Muscle of leg (tissue), 16 donors: ENCODE measurements at places on chromosomes 7 and 10.

DNA sequence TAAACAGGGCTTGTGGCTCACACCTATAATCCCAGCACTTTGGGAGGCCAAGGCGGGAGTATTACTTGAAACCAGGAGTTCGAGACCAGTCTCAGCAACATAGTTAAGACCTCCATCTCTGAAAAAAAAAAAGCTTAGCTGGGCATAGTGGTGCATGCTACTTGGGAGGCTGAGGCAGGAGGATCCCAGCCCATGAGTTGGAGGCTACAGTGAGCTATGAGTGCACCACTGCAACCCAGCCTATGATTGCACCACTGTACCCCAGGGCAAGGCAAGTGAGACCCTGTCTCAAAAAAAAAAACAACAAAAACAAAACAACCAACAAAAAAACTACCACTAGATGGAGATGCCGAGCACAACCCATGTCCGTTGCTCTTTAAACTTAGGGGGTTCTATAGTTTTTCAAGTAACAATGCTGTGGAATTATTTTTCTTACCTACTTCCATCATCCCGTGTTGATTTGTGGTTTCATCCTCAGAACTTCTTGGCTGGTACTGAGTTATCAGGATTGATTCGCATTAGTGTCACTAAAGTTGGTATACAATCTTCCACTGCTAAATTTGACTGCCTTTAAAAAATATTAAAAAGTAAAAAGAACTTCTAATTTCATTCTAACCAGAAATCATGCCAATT, 12.2 kb upstream of the REPIN1 start:
- peak; percentile 54 for DNase-seq

DNA sequence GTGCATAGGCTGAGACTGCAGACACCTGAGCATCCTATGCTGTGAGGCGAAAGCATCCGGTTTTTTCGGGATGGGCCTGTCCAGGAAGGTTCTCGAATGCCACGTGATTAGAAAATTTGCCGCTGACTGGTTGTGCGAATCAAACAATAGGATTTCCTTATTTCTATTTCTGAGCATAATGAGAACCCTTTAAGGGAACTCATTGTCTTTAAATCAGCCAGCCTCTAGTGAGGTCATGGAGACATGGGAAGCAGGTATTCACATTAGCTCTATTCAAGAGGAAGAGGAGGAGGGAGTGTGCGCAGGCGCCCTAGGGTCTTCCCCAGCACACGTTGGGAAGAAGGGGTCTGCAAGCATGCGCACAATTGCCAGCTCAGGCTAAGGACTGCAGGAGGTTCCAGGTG, 5.6 kb downstream of the GIMAP1 start:
- no peak for DNase-seq

- DNase-seq: peak; percentile 81
These were observed 88.6 kb downstream of the SEC23IP start for GRCh38 chr10:119980956-119981750.

DNA sequence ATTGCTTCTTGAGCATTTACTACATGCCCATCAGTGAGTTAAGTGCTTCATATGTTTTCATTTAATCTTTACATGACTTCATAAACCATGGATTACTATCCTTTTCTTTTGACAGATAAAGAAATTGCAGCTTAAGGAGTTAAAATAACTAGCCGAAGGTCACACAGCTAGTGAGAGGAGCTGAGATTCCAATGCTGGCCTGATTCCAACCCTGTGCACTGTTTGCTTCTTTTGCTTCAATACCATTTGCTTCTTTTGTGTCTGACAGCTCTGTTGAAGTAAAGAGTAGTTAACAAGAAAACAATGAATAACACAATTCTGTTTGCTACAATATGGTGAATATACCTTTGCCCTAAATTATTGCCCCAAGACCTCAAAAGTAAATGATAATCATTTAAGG, 132.4 kb downstream of the GRM3 start:
- DNase-seq: peak; percentile 10

- no peak for DNase-seq
These were observed 18.1 kb upstream of the GSTK1 start for GRCh38 chr7:143245123-143245522.

- DNase-seq: no peak
These were observed 1.9 kb downstream of the VTI1A start for GRCh38 chr10:112448888-112449287.

GRCh38 chr10:103835096-103836050, 20.0 kb downstream of the SH3PXD2A start:
- peak; percentile 91 for DNase-seq

DNA sequence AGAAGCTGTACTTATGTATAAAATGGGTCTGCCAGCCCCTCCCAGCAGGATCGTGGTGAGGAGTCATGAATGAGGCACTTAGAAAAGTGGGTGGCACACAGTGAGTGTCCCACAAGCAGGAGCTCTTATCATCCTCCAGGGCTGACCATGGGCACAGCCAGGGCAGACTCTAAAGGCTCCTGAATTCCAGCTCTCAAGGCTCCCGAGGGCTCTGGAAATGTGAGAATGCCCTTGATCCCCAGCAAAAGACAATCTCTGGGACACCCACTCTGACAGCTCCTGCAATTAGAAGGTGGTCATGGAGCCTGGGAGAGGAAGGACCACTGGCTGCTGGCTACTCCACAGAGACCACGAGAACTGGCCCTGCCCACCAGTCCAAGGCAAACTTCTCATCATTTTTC, 1.6 kb downstream of the VSTM4 start:
- DNase-seq: no peak

DNA sequence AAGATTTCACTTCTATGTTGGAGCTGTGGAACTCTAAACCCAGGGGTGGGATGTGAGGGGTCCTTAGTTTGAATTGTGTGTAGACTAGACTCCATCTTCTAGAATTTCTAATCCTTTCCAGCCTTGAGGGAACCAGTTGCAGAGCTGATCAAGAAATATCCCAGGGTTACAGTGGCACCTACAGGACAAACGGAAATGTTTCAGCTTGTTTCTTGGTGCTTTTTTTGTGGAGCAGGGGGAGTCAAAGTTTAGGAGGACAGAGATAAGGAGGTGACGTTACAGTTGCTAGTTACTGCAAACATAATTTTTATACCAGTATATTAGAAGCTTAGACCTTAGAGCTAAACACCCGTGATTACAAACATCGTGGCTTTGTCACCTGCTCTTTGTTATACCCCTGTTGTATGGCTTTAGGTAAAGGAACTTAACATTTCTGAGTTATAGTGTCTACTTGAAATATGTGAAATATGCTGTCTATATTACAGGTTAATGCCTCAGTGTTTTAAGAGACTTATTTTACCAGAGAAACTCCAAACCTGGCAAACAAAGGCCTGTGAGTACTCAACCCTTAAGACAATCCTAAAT, 84.5 kb upstream of the DYNC1I1 start:
- peak; percentile 50 for DNase-seq

DNA sequence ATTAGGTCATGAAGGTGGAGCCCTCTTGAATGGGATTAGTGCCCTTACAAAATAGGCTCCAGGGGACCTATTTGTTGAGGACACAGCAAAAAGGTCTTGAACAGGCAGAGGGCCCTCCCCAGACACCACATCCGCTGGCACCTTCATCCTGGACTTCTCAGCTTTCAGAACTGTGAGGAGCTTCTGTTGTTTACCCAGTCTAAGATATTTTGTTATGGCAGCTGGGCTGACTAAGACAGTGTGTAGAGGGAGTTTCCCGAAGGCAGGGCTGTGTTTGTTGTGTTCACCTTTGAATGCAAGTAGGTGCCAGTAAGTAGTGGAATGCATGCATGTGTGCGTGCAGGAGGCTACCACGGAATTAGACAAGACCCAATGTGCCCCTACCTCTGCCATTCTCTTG, 106.7 kb downstream of the PTPRE start:
- DNase-seq: no peak

- DNase-seq: no peak
These were observed at the start of gene UFSP1 for GRCh38 chr7:100888988-100889750. Gene UFSP1 (minus strand): TSS chr7:100889715. CDS start chr7:100889271, 444 bp downstream.

DNA sequence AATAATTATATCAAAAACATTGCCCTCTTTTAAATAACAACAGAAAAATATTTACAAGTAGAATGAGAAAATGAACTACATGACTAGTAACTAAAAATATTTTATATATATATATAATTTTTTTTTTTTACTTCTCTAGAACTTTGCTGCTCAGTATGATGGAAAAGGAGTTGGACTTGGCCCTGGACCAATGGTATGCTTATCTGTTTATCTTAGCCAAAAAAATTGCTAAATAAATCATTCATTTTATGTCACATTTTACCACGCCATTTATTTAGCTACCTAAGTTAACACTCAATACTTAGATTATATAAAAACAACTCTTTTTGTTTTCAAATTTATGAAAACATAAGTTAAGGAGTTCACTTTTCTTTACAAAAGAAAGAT, 6.7 kb downstream of the COL1A2 start:
- DNase-seq: peak; percentile 66

- peak; percentile 41 for DNase-seq
These were observed 14.3 kb downstream of the KLF6 start for GRCh38 chr10:3770611-3771110.

- no peak for DNase-seq
These were observed 419.6 kb upstream of the NRP1 start for GRCh38 chr10:33754052-33754451.

- no peak for DNase-seq
These were observed 21.7 kb downstream of the KLHDC10 start for GRCh38 chr7:130091999-130092398.
